ENCODE measurements at places on chromosomes 1 and 21.

DNA sequence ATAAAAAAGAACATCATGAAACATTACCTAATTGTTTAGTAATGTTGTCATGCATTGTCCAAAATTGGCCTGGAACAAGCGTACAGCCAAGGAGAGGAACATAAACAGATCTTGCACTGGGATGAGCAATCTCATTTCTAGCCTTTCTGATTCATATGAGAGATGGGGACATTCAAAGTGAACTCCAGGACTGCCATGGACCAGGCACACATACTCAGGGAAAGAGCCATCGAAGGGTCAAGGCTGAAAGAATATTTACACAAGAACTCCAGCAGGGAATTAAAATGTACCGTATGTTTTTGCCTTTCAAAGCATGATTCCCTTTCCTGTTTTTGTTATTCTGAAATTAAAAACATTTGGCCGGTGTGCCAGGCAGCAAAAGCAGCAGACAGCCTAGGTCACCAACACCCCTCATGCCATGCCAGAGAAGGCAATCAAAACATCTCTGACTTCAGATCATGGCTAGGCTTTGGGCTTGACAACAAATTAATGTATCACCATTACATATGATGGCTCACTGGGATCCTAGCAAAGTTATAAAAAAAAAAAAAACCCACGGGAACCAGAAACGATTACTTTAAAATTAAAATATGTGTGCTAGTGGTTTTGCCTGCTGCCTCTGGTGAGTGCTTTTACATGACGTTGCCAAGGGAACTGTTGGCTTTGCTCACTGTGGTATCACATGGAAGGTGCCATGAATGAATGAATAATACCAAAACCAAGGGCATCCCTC lies 159.8 kb downstream of the TGFBR3 start:
- DNase-seq = no peak

DNA sequence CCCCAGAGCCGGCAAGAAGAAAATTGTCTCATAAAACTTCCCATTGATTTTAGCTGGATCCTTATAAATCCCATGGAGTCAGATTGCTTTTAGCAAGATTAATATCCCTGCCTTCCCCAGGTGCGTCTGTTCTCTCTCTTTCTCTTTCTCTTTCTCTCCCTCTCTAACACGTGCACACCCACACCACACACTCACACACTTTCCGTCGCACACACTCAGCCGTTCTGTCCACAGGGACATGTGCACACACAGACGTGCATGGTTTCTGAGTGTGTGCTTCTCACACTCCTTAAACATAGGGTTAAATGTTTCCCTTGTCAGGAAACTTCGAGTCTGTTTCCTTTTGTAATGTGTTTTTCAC lies 98.7 kb upstream of the NFIA start:
- no peak for DNase-seq

- no peak for DNase-seq
Observed at GRCh38 chr21:37758982-37759381, 157.3 kb downstream of the KCNJ6 start.

DNA sequence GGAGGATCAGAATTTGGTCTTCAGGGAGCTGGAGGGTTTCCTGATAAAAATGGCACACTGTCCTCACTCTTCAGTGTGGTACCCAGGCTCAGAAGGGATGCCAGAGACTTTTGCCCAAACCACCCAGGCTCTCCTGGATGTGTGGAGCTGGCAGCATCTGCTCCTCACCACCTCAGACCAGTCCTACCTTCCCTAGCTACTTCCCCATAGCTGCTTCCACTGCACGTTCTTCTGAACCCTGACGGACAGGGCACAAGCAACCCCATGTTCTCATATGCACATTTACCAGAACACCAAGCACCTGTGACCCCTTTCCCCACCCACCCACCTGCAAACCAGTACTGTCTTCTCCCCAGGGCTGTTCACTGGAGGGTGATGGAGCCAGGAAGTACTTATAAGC lies 4.7 kb downstream of the ADAR start:
- DNase-seq = no peak

DNA sequence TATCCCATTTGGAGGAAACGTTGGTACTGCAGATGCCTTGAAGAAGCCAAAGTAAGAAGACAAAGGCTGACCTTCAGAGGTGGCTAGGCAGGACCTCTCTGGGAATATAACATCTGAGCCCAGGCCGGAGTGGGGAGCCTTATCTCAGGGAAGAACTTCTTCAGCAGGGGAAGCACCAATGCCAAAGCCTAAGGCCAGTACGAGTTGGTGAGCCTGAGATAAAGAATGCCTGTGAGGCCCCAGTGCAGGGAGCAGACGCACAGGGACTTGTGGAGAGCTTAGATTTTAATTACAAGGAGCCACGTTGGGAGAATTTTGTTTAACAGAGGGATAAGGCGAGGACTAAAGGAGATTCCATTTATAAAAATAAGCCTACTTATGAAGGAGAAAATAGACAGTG lies 468.8 kb upstream of the RUNX1 start:
- no peak for DNase-seq

- DNase-seq = no peak
Observed at GRCh38 chr21:45367402-45368351, 37.3 kb upstream of the COL18A1 start.

DNA sequence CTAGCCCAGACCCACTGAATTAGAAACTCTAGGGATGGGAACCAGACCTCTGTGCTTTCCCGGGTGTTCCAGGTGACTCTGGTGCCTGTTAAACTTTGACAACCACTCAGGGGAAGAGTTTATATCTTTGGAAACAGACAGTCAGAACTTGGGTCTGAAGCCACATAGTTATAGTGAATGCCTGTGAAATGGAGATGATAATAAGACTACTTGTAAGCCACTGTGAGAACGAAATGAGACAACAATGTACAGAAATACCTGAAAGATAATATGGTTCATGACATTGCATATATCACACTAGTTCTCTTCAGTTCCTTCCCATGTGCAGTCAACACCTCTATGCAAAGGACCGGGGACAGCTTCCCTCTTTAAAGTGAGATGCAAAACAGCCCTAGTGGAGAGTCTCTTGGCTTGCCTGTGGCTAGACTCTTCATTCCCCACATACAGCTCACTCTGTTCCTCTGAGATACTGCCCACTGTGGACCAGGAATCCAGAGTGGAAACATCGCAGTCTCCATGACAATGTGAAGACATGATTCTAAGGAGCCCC lies 287.5 kb downstream of the ASTN1 start:
- no peak for DNase-seq

DNA sequence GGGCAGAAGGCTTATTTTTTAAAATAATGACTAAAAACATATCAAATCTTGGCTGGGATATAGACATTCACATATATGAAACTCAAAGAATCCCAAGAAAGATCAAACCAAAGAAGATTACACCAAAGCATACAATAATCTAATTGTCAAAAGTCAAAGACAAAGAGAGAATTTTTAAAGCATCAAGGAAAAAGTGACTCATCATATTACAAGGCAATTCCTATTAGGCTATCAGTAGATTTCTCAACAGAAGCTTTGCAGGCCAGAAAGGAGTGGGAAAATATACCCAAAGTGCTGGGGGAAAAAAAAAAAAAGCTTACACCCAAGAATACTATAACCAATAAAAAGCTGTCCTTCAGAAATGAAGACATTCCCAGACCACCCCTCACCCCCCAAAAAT lies 375.6 kb downstream of the BRINP2 start:
- no peak for DNase-seq

DNA sequence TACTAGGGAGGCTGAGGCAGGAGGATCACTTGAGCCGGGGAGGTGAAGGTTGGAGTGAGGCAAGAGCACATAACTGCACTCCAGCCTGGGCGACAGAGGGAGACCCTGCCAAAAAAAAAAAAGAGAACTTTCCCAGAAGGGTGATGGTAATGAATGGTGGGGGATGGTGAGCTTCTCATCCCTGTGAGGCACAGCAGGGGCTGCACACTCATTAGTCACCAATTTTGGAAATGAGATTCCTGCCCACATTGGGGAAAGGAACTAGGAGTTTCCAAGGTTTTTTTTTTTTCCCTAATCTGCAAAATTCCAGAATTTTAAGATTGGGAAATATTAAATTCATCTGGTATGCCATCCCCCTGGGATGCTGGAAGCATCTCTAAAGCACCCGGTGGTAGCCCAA lies 50.2 kb upstream of the SSBP3 start:
- DNase-seq = no peak

DNA sequence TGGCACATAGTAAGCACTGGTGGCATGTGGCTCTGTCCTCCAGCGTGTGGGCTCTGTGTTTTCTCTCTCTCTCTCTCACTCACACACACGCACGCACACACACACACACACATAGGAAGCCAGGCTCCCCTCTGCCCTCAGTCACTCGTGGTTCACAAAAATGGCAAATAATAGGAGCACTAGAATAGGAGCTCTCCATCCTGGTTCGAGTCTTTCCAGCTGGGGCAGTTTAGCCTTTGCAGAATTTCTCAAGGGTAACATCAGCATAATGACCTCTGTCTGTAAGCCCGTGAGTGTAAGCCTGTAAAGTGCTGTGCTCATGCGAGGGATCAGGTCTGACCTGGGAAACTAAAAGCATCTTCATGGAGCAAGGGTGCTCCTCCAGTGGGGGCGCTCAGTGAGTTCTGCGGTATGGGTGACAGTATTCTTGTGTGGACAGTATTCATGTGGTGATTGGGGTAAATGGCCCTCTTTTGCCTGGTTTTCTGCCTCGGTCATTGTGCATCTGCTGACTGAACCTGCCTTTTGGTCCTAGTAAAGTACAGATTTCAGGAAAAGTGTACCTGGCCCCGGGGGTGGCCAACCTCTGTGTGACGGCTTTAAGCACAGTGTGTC lies 842 bp upstream of the ZC3H12A start:
- peak; percentile 62 for DNase-seq

GRCh38 chr1:53617382-53617781 lies 121.6 kb downstream of the GLIS1 start:
- no peak for DNase-seq

- no peak for DNase-seq
Observed at GRCh38 chr21:39843916-39844315, 23.3 kb upstream of the PCP4 start.

DNA sequence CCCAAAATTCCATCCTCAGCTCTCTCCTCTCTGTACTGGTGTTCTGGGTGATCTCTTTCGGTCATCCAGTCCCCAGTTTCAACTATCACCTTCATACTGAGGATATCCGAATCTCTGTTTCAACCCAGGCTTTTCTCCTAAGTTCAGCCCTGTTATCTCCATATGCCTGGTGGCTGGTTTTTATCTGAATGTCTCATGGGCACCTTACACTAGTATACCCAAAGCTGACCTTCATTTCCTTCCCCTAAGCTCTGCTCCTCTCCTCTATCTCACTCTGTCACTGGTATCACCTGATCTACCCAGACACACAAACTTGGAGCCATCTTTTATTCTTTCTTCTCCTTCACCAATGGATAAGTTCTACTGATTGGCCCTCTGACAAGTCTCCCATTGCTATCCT lies 53.0 kb downstream of the LRRC71 start:
- no peak for DNase-seq

DNA sequence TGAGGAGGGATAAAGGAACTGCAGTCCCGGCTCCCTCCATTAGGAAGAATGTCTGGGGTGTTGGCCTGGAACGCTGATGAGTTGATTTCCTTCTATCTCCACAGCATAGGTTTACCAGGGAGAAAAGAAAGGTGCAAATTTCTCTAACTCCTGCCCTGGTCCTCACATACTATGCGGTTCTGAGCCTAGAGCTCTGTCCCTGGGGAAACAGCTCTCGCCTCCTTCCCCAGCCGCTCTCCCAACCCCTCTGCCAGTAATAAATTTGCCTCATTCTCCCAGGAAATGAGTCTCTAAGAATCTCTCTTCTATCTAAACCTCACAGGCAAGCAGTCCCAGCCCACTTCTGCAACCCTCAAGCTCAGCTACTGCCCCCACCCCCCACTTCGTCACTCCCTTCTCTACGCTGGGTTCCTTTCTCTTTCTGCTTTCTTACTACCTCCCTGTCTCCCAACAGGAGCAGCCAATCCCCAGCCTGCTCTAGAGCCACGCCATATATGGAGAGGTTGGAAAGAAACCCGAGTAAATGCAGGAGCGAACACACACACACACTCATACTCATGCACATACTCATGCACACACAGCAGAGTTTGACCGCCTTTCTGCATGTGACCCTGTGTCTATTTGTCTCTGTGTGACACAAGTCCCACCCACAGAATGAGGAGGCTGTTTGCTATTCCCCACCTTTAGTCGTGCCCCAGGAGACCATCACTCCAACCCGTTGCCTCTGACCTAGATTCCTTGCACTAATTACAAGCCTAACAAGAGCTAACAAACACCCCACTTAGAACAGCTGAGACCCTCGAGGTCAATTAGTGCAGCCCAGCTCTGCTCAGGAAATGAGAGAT lies 13.4 kb downstream of the PLEKHO1 start:
- no peak for DNase-seq

DNA sequence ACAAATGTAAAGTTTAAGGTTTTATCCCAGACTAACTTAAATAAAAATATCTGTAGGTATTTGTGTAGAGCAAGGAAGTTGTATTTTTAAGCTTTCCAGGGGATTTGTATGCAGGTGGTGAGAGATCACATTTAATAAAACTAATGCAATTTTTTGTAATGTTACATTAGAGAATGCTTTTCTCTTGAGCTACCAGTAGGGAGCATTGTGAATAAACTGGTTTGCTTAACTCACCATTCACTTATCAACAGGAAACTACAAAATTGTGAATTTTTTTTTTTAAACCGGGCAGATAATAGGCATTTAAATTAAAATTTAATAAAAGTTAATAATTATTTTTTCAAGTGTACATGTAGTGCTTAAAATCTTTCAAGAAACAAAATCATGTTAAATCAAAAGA lies 78.6 kb downstream of the IVNS1ABP start:
- DNase-seq = peak; percentile 24

DNA sequence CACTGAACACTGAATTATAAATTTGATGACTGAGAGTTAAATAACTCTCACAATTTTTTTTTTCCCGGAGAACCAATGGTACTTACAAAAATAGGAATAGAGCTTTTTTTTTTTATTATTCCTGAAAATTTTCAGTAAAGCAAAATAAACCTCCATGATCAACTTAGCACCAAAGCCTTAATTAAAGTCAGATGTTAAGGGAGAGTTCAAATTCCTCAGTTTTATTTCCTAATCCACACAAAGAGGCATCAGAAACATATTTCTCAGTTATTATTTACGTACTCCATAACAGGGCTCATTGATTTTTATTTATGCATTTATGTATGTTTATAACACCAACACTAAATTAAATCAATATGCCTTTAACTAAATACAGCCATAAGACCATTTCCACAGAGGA lies 55.5 kb downstream of the PLPPR5 start:
- no peak for DNase-seq

GRCh38 chr1:159598196-159598595 lies 10.6 kb downstream of the APCS start:
- no peak for DNase-seq

GRCh38 chr1:94827434-94827833 lies 7.3 kb downstream of the SLC44A3 start:
- no peak for DNase-seq

DNA sequence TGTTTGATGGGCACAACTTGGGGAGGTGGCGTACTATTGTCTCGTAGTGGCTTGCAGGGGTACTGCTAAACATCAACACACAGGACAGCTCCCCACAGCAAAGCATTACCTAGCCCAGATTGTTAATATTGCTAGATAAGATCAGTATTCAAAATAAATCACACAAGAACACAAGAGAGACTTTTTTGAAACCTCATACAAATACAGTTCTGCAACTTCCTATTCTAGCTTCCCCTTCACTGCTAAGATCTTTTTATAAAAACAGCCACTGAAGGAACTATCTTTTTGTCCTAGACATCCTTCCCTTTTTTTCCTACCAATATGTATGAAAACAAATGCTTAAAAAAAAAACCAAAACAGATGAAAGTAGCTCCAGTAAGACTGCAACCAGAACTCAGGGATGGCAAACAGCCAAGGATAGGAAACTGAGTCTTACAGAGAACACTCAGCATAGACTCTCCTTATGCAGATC lies 137.8 kb upstream of the KRTAP19-8 start:
- no peak for DNase-seq

- no peak for DNase-seq
Observed at GRCh38 chr1:184118046-184118445, 66.5 kb downstream of the TSEN15 start.
